ENCODE measurements at places on chromosomes 4 and X. TPM values are rescaled to one million over a fixed set of nuclear protein-coding genes. Genes with fewer than 3 reads are reported as not detected.

GRCh38 chr4:154014407-154015321 is 225.8 kb upstream of the SFRP2 start:
- DNase-seq: no peak

DNA sequence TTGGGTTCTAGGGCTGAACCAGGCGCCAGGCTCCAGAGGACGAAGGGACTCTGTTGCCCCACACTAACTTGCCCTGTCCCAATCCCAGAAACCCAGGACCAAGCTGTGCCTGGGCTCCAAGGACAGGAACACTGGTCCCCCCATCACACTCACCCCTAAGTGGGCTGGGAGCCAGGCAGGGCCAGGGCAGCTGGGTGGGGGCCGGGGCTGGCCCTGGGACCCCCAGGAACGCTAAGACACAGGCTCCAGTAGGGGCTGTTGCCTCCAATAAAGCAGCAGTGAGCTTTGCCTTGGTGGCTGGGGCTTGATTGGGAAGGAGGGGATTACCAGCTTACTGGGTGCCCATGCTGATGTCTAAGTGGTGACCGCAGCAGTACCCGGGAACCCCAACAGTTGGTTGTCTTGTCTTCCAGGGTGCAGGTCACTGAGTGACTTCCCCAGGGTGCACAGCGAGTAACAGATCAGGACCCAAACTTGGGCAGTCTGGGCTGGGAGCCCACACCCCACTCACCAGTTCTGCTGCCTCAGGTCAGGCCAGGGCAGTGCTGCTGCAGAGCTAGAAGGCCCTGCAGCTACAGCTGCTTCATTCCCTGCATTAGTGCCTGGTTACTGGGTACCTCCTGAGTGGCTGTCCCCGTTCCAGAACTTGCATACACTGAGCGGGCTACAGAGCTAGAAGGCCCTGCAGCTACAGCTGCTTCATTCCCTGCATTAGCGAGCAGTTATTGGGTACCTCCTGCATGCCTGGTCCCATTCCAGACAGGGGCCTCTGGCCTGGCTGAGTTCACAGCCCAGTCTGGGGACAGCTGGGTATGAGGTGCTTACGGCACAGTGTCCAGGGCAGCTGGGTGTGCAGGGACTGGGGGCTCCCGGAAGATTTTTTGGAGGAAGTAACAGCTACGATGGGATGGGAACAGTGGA is 9.4 kb upstream of the ADD1 start:
- DNase-seq: no peak

- no peak for DNase-seq
Measured at GRCh38 chr4:140884431-140885058, 128.4 kb upstream of the TBC1D9 start.

- DNase-seq: no peak
Measured at GRCh38 chrX:134377537-134377936, 82.4 kb upstream of the HPRT1 start.

DNA sequence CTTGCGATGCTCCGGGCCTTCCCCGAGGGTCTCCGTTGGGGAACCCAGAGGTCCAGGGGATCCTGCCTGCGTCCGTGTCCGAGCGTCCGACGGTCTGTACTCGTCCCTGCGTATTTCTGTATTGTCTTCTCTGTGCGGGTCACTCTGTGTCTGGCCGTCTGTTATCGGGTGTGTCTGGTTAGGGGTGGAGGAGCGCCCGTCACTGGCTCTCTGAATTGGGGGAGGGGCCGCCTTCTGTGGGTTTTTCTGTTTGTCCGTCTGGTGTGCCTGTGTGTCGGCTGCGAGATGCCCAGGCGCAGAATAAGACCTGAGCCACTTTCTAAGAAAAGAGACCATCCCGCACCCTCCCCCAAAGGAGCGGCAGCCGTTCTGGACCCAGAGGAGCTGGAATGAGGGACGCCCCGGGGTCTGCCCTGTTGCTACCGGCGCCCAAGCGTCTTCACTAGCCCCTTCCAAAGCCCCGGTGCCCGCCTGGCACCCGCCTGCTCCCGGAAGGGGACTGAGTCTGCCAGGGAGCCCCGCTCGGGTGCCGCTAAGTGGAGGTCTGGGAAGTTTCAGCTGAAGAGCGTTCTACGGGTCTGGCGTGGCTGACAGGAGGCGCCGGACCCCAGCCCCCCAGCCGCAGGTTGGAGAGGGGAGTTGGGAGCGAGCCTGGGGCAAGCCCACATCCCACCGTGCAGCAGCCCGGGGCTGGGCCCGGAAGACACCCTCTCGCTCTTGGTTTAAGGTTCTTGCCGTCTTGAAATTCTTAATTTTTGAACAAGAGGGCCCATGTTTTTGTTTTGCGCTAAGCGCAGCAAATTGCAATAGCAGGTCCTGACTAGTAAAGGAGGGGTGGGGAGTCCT is 1.0 kb upstream of the OTOP1 start:
- no peak for DNase-seq

DNA sequence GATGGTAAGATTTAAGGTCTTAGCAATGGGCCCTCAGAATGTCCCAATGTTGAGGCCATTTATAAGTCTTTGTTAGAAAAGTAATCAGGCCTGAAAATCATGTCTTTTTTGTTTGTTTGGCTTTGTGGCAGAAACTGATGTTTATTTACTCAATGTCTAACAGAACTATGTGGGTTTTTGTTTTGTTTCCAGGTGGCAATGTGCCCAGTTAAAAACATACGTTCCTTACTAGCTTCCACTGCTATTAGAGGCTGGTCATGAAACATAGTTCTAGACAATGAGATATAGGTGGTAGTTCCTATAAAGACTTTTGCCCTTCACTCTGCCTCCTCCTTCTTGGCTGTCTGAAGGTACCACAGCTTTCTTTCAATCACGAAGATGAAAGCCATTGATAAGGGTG is 108.8 kb downstream of the C4orf51 start:
- no peak for DNase-seq

DNA sequence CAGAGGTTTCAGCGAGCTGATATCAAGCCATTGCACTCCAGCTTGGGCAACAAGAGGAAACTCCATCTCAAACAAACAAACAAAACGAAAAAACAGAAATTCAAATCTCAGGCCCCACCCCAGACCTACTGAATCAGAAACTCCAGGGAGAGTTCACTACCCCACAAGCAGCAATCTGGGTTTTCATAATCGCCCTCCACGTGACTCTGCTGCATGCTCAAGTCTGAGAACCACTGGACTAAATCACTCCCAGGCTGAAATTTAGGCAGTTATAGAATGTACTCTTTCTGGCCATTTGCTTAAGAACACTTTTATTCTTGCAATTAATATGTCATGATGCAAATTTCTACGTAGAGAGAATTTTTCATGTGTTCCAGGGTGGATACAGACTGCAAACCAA is 287.3 kb downstream of the USP46 start:
- no peak for DNase-seq

GRCh38 chrX:134183665-134184064 is 53.3 kb upstream of the CCDC160 start:
- no peak for DNase-seq

GRCh38 chr4:59644765-59645164 is 1555.4 kb upstream of the ADGRL3 start:
- DNase-seq: no peak

DNA sequence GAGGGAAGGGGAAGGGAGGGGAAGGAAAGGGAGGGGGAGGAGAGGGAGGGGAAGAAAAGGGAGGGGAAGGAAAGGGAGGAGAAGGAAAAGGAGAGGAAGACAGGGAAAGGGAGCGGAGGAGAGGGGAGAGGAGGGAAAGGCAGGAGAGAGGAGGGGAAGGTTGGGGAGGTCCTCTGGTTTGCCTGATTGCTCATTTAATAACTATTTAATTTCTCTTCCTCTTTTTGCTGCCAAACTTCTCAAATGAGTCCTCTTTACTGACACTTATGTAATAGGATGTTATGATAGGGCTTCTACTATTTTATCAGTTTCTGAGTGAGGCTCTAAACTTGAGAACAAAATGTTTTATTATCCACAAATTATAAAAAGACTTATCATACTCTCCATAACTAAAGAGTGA is 35.4 kb upstream of the PPA2 start:
- DNase-seq: no peak

- no peak for DNase-seq
Measured at GRCh38 chr4:101032541-101032940, 314.8 kb downstream of the PPP3CA start.

STBD1 gene
- total RNA-seq: 14.6 TPM

DNA sequence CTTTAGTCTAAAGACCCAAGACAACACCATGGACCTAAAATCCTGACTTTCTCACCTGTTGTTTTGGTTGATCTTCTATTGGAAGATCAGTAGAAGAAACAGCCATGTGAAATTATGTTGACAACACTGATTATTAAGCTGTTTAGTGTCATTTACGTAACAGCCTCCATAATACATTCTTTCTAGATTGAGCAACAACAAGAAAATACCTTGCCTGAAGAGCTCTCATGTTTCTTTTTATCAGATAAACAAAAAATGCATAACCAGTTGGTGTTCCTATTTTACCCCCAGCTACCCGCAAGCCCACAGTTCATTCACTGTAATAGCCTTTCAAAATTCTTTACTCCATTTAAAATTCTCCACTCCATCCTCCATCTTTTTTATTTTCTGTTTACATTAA is 20.5 kb downstream of the GPC4 start:
- DNase-seq: no peak

DNA sequence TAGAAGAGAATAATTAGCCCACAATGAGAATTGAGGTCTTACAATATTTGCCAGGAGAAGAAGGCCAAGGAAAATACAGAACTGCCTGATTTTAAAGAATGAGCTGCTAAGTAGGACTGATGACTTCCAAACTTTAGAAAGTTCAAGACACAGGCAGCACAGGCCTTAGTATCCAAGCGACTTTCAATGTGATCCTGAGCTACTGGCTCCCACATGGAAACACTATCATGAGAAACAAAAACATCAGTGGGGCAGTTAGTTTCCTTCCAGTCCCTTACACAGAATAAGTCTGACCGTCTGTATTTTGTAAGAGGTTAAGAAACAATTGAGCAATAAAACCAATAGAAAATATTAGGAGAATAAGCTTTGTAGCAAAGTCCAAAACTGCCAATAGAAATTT is 251.4 kb downstream of the COL25A1 start:
- no peak for DNase-seq

DNA sequence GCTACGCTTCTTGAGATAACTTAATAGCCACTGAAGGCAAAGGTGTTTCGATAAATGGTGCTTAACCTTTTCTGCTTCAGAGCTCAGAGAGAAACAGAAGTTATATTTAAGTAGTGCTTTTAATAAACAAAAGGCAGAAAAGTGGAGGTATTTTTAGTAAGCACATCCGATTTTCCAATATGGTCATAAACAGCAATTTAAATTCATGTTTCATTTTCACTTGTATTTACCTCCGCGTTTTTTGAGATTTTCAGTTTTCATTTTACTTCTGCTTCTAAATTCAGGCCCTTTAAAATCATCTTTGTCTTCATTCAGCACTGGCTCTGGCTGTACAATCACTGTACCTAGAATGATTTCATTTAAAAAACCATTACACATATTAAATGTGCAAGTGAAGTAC is 92.4 kb downstream of the ATRX start:
- no peak for DNase-seq

DNA sequence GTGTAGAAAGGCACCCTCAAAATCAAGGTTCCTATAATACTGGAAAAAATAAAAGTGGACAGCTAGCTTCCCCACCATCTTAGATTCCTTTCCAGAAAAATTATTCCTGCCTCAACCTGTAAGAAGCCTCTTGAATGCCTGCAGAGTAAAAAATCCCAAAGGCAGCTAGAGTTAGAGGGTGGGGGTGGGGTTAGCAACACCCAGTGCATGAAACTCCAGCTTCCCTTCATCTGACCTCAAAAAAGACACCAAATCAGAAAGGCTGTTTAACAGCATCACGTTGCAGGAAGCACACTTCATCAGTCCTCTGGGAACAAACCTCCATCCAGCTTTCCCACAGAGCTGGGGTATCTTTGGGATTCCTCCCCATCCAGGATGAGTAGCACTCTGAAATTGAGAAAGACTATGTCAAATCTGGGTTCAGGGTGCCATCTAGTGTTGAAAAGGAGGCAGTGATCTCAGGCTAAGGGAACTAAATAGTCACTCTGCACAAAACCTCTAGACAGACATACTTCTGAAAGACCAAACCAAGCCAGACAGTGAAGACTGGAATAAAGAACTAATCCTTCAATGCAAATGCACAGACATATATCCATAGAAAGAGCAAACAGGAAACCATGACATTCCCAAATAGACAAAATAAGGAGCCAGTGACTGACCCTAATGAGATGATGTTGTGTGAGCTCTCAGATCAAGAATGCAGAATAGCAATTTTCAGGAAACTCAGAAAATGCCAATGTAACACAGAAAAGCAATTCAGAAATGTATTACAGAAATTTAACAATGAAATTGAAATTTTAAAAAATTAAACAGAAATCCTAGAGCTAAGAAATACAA is 97.9 kb downstream of the ARHGEF9 start:
- DNase-seq: no peak

- DNase-seq: no peak
Measured at GRCh38 chr4:173420324-173420752, 21.4 kb upstream of the SCRG1 start.

MED28 gene
- 22.8 TPM for total RNA-seq

GRCh38 chr4:165873298-165874071 is 448 bp downstream of the TLL1 start:
- no peak for DNase-seq

GRCh38 chr4:53015681-53016080 is 153.6 kb downstream of the RASL11B start:
- no peak for DNase-seq

DNA sequence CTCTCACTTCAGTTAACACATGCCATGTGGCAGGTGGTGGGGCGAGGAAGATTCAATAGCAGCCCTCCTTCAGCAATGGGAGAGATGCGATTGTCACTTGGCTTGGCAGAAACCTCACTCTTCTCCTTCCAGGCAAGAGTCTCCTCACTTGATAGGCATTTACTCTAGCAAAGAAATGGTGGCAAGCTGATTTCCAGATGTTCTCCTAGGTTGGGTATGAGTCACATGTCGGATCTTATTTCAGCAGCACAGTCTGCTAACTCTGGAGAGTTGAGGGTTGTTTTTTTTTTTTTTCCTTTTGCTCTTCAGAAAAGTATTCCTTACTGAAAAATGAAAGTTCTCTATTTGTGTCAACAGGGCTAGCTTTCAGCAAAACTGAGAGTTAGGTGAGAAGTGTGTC is 119.5 kb upstream of the CHRDL1 start:
- DNase-seq: no peak

XPNPEP2 gene
- 2.7 TPM for total RNA-seq

SYN1 gene
- 0.85 TPM for total RNA-seq

GRCh38 chr4:52870225-52870624 is 8.1 kb downstream of the RASL11B start:
- no peak for DNase-seq
